Peyer's patch (tissue), 4 donors: ENCODE measurements at places on chromosomes 7 and 10. TPM values are rescaled to one million over a fixed set of nuclear protein-coding genes. Genes with fewer than 3 reads are reported as not detected.

Gene PRSS2
- 29.7 TPM for total RNA-seq

Gene ZNF365
- 0.83 TPM for total RNA-seq

DNA sequence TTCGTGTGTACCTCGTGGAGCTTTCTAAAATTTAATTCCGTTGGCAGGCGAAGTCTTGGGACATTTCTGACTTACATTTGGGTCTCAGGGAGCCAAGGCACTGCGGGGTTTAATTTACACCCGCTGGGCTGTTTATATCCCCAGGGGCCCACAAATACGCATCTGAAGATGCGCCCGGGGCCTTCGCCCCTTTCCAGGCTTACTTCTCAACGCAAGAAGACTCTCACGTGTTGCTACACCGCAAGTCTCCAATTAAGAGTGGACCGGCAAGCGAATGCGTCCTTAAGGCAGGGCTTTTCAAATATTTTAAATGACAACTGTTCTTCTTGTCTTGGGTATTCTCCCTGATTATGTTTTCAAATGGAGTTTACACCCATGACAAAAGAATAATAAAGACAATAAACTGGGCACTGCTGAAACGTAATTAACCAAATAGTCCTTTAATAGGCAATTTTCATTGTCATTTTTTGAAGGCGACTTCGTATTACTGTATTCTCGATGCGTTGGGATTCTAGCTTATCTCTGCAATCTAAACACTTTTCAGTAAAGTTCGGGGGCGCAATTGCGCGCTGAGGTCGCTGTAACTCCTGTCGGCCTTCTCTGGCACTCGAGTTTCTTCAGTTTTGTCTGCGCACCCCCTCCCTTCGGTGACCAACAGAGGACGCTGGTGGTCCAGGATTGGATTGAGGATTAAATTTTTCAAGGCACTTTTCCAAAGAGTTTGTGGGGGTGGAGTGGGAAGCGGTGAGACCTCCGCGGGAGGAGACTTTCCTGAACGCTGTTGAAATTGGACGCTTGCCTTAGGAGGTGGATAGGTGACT, 837 bp upstream of the IGFBP3 start:
- peak; percentile 66 for DNase-seq

- DNase-seq: no peak
Observed at GRCh38 chr10:953836-954235, 22.3 kb upstream of the LARP4B start.

GRCh38 chr7:89012016-89012415, 216.5 kb upstream of the TEX47 start:
- DNase-seq: no peak

DNA sequence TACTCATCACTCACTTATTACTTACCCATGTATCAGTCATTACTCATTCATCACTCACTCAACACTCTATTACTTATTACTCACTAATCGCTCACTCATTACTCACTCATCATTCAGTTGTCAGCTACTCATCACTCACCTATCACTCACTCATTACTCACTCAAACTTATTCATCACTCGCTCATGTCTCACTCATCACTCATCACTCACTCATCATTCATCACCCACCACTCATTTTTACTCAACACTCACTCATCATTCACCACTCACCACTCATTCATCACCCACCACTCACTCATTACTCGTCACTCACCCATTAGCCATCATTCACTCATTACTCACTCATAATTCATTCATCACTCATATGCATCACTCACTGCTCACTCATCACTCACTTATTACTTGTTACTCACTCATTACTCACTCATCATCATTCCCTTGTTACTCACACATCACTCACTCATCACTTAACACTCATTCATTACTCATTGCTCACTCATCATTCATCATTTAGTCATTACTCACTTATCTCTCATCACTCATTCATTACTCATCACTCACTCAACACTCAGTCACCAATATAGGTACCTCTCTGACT, 237.9 kb downstream of the ADARB2 start:
- DNase-seq: no peak

GRCh38 chr10:22959950-22960349, 32.1 kb downstream of the ARMC3 start:
- DNase-seq: no peak

- no peak for DNase-seq
Observed at GRCh38 chr10:44301781-44302355, 83.0 kb downstream of the CXCL12 start.

- DNase-seq: no peak
Observed at GRCh38 chr7:19957664-19958063, 184.2 kb upstream of the TMEM196 start.

GRCh38 chr10:51527522-51528219, 171.7 kb downstream of the CSTF2T start:
- no peak for DNase-seq

DNA sequence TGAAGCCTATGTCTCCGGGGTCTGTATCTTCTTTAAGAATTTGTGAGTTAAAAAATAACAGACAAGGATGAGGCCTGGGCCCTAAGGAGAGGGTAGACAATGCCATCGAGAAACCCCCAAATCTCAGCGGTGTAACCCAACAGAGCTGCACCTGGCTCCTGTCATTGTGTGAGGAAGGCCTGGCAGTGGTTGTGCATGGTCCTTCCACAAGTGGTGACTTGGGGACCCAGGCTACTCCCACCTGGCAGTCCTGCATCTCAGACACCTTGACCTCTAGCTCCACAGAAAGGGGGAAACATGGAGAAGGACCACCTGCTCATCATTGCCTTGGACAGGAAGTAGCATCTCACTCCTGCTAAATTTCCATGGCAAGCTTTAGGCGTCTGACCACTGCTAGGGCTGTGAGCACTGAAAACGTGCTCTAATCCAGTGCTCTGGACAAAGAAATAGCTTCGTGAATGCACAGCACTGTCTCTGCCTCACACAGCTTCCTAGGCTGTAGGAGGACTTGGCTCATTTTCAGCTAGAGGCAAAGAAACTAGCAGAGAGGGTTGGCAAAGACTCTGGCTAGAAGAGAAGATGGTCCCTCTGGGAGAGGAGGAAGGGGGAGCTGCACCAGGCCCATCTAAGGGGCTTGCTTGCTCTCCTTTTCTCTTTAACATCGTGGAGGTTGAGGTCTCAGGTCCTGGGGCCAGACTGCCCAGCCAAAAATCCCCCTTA, 273.9 kb upstream of the ZMIZ1 start:
- DNase-seq: no peak

DNA sequence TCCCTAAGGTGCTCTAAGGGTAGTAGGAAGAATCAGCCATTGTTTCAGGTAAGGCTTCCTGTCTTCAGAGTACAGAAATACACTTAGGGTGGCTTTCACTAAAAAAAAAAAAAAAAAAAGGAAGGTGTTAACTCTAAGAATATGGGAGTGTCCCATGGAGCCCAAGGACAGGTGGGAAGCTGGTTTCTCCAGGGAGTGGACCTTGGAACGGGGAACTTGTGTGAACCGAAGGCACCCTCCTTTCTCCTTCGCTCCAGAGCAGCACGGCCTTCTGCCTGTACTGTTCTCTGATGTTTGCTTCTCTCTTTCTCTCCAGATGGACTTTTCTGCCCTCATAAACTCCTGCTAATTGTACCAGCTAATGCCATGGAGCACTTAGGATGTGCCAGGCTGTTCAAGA, 6.2 kb downstream of the OPALIN start:
- DNase-seq: peak; percentile 73
